Esophagus squamous epithelium (tissue), 5 donors: ENCODE measurements at places on chromosomes 11 and 22.

DNA sequence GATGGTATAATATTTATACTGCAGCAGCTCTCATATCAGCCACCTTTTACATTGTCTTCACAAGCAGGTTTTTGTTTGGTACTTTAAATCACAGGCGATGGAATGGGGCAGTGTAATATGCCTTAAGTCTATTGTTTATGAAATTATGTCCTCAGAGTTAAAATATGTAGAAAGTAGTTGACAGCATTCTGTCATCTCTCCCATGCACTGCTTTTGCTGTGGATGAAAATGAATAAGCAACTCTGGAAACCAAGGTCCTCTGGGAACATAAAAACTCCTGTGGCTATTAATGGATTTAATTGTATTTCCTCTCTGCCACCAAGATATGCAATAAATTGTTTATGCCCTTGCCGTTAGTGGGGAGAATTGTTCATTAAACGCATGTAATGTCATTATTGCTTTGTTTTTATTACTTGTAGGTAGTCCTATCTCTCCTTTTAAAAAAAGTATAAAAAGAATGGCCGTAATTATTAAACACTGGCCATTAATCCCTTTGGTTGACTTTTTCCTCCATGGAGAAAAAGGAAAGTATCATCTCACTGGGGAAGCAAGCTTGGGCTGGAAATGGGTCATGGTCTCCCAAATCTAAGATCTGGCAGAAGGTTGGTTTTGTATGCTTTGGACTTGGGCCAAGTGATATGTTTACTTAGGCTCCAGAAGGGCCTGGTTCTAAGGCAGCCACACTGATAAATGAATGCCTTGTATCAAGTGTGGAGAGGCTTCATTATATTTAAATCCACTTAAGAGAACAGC is 13.1 kb downstream of the PACS1 start:
- DNase-seq = no peak

DNA sequence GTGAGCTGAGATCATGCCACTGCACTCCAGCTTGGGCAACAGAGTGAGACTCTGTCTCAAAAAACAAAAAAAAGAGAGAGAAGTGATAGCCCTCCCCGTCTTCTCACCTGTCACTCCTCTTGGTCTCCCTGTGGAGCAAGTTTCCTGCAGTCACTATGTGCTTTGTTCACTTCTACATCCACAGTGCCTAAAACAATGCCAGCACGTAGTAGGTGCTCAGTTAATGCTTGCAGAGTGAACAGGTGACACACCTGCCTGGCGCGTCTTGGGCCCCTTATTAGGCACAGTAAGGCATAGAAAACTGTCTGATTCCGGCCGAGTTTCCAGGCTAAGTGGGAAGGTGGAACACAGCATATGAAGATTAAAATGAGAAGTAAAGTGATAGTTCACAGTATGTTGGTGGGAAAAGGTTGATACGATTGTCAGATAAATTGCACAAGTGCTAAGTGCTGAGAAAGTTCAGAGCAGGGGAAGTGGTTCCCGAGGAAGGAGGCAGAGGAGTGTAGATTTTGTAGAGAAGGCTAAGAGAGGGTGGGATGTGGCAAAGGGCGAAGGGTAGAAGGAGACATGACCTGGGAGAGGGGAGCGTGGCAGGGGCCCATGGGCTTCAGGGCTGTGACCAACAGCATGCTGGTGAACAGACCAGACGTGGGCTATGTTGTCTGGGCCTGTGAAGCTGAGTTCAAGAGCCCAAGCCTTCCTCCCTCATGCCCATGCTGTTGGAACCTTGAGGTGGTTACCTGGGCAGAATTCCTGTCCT is 41.9 kb downstream of the BCR start:
- no peak for DNase-seq

GRCh38 chr11:96752221-96752620 is 362.4 kb downstream of the JRKL start:
- no peak for DNase-seq

GRCh38 chr11:111540937-111541253 is 375 bp downstream of the LAYN start:
- DNase-seq = no peak

DNA sequence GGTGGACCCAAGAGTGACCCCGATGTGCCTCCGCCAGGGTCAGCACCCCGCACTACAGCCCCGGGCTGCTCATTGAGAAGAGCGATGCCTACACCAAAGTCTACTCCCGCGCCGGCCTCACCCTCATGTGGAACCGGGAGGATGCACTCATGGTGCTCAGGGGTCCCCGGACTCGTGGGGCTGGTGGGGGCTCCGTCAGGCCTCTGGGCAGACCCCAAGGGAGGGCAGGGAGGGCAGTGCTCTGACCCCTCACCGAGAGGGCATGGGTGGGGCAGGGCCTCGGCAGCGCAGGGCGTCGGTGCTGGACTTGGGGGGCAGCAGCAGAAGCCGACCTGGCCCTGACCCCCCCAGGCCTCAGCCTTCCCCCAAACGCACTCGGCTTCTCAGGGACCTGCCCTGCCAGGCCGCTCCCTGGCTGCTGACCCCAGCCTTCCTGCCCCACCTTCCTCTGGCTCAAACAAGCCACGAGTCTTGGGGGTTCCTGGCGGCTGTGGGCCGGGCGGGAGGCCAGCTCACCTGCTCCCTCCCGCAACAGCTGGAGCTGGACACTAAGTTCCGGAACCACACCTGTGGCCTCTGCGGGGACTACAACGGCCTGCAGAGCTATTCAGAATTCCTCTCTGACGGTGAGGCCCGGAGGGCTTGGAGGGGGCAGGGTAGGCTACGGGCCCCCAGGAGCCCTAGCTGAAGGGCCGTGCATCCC is 2.9 kb downstream of the MUC2 start:
- DNase-seq = no peak

GRCh38 chr22:29166180-29166579 is 39.5 kb upstream of the EMID1 start:
- no peak for DNase-seq

DNA sequence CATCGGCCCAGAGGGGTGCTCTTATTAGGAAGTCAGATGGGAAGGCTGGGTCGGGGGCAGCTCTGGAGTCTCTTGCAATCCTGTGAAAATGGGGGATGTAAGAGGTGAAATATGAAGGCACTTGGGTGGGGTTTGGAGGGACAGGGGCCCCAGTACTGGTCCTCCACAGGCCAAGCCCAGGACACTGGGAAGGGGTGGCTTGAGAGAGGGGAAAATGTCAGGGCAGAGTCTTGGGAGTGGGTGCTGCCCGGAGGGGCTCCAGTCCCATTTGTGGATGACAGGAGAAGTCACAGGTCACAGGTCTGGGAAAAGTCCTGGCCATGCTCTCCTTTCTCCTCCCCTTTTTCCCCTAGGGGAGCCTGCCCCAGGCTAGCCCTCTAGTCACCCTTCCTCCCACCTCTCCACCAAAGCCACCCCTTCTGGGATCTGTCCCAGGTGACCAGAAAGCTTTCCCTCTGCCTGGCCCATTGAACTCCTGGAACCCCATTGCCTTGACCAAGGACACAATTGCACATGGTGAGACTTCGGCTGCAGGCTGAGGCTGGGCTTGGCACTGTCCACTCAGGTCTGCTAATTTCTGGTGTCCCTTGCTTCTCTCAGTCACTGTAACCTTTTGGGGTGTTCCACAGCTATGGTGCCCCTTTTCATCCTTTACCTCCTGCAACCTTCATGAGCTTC is 1465.0 kb downstream of the TBC1D22A start:
- no peak for DNase-seq

GRCh38 chr11:133078591-133079404 is 453.5 kb downstream of the OPCML start:
- no peak for DNase-seq

GRCh38 chr22:45831394-45831793 is 145.6 kb downstream of the WNT7B start:
- no peak for DNase-seq

DNA sequence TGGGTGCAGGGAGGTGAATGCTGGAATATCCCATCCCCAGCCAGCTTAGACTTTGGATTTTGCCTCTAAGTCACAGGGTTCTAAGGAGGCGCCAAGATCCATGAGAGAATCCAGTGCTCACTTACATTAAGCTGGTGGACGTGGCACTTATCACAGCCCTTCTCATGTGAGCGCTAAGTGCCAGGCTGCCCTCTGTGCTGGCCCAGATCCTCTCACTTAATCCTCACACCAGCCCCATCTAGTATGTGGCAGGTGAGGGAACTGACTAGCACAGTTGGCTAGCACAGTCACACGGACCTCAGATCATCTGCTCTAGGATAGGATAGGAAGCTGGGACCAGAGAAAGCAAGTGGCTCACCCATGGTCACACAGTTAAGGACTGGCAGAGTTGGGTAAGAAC is 3.6 kb downstream of the HMOX1 start:
- DNase-seq = no peak
